ENCODE measurements at places on chromosomes 6 and 20.

DNA sequence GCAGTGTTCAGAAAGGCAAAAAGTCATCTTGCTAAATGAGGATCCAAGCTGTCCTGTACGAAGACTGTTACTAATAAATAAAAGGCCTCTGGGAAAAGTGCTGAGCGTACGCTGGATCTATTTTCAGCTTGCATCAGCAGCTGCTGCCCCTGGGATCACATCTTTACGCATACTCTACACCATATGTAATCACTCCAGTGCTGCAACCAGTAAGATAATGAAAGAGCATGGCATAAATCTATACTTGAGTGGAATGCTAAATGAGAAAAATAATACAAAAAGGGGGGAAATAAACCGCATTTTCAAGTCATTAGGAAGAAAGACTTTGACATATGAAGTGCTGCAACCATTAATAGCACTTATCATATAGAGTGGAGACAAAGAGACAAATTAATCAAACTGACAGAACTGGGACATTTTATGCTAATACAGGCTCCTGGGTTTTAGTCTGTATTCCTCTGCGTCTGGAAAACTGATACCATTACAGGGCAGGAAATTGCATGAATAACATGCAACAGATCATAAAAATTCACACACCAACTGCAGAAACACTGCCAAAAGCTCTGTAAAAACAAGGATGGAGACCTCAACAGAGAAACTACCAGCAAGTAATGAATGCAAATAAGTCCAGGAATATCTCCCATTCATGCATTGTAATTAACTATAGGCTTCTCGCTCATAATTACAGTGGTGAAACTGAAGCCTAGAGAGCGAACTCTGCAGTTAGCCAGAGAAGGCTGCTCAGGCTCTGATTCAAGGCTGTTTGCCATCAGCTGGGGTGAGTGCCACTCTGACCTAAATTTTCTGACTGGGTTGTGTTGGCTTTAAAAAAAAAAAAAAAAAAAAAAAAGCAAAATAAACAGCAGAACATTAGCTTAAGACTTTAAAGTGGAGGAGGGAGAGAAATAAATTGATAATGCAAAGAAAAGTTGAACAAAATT, 83.8 kb downstream of the GJA10 start:
- no peak overlapping the region for H3K27ac ChIP-seq
- no peak for DNase-seq
- peaks cover 3% of the 10 kb centered on the region for H3K4me1 ChIP-seq
- peaks cover 5% of the 10 kb centered on the region for H3K36me3 ChIP-seq
- no peak overlapping the region for H3K4me3 ChIP-seq

DNA sequence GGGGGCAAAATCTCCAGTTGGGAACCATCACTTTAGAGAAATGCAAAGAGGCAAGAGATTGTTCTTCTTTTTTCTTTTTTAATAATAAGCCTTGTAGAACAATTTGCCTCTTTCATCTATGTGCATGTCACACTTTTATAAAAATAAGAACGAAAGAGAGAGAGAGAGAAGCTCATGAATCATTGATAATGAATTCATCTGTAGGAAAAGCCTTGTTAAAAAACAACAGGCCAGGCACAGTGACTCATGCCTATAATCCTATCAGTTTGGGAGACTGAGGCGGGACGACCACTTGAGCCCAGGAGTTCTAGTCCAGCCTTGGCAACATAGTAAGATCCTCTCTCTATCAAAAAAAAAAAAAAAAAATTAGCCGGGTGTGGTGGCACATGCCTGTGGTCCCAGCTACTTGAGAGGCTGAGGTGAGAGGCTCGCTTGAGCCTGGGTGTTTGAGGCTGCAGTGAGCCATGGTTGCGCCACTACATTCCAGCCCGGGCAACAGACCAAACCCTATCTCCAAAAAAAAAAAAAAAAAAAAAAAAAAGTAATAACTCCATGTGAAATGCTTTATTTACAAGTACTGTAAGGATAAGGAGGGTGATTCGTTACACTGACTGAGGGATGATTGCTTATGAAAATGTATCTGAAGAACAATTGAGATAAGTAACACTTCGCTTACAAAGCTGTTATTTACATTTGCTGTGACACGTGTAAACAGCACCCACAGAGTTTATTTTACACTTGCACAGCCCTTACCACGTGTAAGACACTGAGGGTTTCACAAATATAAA, 6.0 kb downstream of the CCN5 start:
- H3K4me1 ChIP-seq: no peaks in the 10 kb centered on the region
- no peak overlapping the region for H3K27ac ChIP-seq
- H3K27me3 ChIP-seq: peaks cover 2% of the 10 kb centered on the region
- peak; percentile 31 for DNase-seq

- no peaks in the 10 kb centered on the region for H3K27me3 ChIP-seq
- no peaks in the 10 kb centered on the region for H3K4me1 ChIP-seq
- H3K4me3 ChIP-seq: no peak overlapping the region
- no peaks in the 10 kb centered on the region for H3K36me3 ChIP-seq
Measured at GRCh38 chr6:146912730-146913685, 291.2 kb upstream of the STXBP5 start.

DNA sequence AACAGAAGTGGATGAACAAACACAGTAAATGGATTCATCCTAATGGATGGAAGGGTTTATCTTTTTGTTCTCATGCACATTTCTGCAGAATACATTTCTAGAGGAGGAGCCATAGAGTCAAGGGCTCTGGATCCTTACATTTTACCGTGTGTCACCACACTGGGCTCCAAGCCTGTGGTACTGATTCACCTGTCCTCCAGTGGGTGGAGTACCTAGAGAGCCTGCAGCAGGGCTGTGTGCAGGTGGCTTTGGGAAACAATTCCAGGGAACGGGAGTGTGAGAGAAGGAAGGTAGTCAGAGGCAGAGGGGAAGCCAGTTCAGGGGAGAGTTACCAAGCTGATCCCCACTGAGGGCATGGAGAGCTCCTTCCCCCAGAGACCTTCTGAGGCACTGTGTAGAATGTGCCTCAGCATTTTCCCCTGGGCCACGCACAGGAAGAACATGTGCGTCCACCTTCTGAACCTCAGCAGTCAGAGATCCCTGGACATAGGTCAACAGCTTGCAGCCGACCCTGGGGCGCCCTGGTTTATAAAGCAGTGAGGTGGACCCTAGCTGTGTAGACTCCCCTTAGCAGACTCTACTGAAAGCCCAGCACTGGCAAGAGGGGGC, 85.3 kb upstream of the SLC22A23 start:
- H3K36me3 ChIP-seq: no peaks in the 10 kb centered on the region
- no peak overlapping the region for H3K4me3 ChIP-seq
- no peak overlapping the region for H3K27ac ChIP-seq
- no peak for DNase-seq
- H3K27me3 ChIP-seq: peaks cover 4% of the 10 kb centered on the region

DNA sequence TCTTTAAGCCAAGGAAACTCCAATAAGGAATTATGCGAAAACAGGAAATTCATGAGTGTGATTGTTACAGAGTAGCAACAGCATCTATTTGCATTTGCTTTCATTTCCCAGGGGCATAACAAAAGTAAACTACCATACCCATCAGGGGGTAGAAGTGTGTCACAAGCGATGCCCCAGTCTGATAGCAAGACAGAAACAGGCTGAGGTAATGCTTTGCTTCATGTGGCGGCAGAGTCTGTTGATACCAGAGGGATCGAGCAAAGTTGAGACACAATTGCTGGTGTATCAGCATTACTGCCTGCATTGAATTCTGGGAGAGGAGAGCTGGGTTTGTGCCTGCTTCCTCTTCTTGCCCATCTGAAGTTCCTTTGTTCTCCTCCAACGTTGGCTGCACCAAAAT, 51.2 kb upstream of the LYRM2 start:
- DNase-seq: no peak
- H3K27me3 ChIP-seq: no peaks in the 10 kb centered on the region
- H3K4me1 ChIP-seq: peaks cover 9% of the 10 kb centered on the region

DNA sequence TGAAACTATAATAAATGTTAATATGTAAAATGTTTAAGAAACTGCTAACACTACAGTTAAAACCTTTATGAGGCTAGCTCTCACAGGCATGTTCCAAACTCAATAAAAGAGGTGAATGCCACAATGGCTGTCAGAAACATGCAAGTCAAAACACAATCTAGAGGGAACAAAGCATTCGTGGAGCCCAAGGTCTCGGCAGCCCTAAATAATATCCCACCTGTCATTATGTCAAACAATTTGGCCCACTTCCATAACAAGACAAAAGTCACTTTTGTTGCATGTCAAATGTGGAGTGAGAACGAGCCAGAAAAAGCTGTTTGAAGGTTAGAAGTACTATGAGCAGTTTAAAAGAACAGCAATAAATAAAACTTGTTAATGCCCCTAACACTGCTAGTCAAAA, 181.9 kb downstream of the GMDS start:
- DNase-seq: no peak
- no peaks in the 10 kb centered on the region for H3K36me3 ChIP-seq
- no peaks in the 10 kb centered on the region for H3K27me3 ChIP-seq
- no peak overlapping the region for H3K27ac ChIP-seq
- H3K4me3 ChIP-seq: no peak overlapping the region

- no peak overlapping the region for H3K27ac ChIP-seq
- no peak overlapping the region for H3K4me3 ChIP-seq
- H3K36me3 ChIP-seq: no peaks in the 10 kb centered on the region
- no peak for DNase-seq
- H3K4me1 ChIP-seq: peaks cover 2% of the 10 kb centered on the region
Measured at GRCh38 chr6:72931325-72931887, 293.9 kb downstream of the KHDC1L start.

DNA sequence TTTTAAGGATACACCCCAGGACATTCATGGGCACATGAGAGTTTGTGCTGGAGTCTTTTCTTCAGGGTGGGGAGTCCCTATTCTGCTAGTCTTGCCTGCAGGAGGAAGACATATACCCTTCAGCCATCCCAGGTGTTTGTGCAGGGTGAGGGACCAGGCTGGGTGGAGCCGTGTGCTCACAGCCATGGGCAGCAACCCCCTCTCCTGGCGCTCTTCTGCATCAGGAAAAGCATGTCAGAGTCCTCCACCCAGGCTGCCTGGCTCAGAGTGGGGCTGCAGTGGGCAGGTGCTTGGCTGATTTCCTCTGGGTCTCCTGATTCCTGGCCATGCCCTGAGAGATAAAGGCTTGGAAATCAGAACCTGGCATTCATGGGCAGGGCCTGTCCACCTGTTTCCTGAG, 22.7 kb upstream of the MLN start:
- no peaks in the 10 kb centered on the region for H3K4me1 ChIP-seq
- no peak overlapping the region for H3K27ac ChIP-seq
- DNase-seq: no peak
- no peaks in the 10 kb centered on the region for H3K36me3 ChIP-seq
- no peaks in the 10 kb centered on the region for H3K27me3 ChIP-seq

DNA sequence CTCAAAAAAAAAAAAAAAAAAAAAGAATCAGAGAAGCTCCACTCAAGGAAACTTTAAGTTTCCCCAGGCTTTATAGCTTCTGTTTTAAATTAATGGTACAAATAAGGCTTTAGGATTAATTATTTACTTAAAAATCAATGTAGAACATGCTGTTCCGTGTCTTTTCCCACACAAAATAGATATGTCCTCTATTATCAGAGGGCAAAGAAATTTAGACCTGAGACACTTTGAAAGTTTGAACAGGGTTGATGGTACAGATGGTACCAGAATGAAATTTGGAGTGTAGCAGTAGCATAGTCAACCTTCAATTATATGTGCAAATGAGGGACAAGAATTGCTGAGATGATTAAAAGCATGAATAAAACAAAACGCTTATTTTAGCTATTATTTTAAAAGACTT, 32.2 kb upstream of the REV3L start:
- H3K27me3 ChIP-seq: no peaks in the 10 kb centered on the region
- H3K27ac ChIP-seq: no peak overlapping the region
- no peaks in the 10 kb centered on the region for H3K4me1 ChIP-seq
- no peak overlapping the region for H3K4me3 ChIP-seq
- no peak for DNase-seq
- H3K36me3 ChIP-seq: no peaks in the 10 kb centered on the region

DNA sequence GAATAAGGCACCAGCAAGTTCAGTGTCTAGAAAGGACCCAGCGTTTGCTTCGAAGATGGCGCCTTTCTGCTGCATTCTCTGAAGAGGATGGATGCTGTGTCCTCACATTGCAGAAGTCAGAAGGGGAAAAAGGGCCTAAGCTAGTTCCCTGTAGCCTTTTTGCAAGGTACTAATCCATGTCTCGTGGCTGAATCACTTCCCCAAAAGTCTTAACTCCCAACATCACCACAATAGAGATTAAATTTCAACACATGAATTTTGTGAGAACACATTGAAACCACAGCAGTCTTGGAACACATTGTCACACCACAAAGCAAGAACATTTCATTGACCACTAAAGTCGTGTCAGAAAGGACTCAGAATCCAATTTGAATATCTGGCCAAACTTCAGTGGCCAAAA, 42.1 kb downstream of the KLHL31 start:
- H3K4me1 ChIP-seq: peaks cover 13% of the 10 kb centered on the region
- H3K4me3 ChIP-seq: no peak overlapping the region
- DNase-seq: no peak
- H3K27me3 ChIP-seq: peaks cover 1% of the 10 kb centered on the region

DNA sequence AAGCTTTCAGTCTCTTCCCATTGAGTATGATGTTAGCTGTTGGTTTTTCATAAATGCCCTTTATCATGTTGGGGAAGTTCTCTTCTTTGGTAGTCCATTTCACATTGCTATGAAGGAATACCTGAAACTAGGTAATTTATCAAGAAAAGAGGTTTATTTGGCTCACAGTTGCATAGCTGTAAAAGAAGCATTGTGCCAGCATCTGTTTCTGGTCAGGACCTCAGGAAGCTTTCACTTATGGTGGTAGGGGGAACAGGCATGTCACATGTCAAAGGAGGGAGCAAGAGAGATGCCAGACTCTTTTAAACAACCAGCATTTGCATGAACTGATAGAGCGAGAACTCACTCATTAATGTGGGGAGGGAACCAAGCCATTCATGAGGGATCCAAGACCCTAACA, 48.0 kb upstream of the MAPK13 start:
- DNase-seq: no peak
- H3K27me3 ChIP-seq: no peaks in the 10 kb centered on the region
- peaks cover 35% of the 10 kb centered on the region for H3K36me3 ChIP-seq
- no peak overlapping the region for H3K27ac ChIP-seq
- H3K4me1 ChIP-seq: peaks cover 14% of the 10 kb centered on the region

GRCh38 chr6:11409371-11409770, 128.2 kb upstream of the TMEM170B start:
- H3K27me3 ChIP-seq: no peaks in the 10 kb centered on the region
- DNase-seq: no peak
- peaks cover 11% of the 10 kb centered on the region for H3K4me1 ChIP-seq
- H3K4me3 ChIP-seq: no peak overlapping the region
- H3K36me3 ChIP-seq: peaks cover 3% of the 10 kb centered on the region
- H3K27ac ChIP-seq: no peak overlapping the region

DNA sequence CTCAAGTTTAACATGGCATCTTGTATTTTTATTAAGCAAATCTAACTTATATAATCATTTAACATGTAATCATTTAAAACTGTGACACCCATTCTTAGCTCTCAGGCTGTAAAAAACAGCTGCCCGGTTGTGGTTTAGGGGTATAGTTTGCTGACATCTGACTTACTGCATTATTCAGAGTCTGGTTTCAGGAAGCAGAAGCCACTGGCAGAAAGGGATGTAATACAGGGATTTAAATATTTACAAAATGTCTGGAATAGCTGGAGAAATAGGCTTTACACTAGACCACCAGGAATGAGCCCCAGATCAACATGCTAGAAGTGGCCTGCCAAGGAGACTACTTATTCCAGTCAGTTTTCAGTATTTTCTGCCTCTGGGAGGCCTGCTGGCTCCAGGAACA, 421.1 kb downstream of the CD109 start:
- no peak overlapping the region for H3K4me3 ChIP-seq
- no peaks in the 10 kb centered on the region for H3K4me1 ChIP-seq
- H3K36me3 ChIP-seq: no peaks in the 10 kb centered on the region

- H3K4me1 ChIP-seq: no peaks in the 10 kb centered on the region
- no peaks in the 10 kb centered on the region for H3K36me3 ChIP-seq
- no peak for DNase-seq
Measured at GRCh38 chr6:79993012-79993910, 11.2 kb upstream of the TTK start.

- peaks cover 24% of the 10 kb centered on the region for H3K27me3 ChIP-seq
- H3K4me1 ChIP-seq: no peaks in the 10 kb centered on the region
- DNase-seq: peak; percentile 8
- H3K27ac ChIP-seq: no peak within 1 kb of the TSS
Measured at GRCh38 chr20:610130-611046, at the start of gene TCF15. TCF15 (minus strand) TSS chr20:610309; CDS start chr20:610237, 72 bp downstream.
